Type B pancreatic cell (in vitro differentiated cells): ENCODE measurements at places on chromosomes 16 and 17.

DNA sequence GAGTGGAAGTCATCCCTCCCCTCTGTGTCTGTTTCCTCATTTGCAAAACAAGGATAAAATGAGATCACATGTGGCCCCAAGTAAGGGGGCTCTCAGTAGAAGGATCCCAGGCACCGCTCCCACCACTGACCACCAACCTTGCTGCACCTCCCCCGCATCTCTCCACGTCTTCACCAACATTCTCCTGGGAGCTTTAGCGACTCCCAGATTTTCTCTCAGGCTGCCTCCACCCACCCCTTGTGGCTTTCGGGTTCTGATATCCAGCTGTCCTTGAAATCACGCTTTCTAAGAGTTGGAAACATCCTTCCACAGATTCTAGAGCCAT lies 16.4 kb upstream of the NTN1 start:
- no peak for DNase-seq

DNA sequence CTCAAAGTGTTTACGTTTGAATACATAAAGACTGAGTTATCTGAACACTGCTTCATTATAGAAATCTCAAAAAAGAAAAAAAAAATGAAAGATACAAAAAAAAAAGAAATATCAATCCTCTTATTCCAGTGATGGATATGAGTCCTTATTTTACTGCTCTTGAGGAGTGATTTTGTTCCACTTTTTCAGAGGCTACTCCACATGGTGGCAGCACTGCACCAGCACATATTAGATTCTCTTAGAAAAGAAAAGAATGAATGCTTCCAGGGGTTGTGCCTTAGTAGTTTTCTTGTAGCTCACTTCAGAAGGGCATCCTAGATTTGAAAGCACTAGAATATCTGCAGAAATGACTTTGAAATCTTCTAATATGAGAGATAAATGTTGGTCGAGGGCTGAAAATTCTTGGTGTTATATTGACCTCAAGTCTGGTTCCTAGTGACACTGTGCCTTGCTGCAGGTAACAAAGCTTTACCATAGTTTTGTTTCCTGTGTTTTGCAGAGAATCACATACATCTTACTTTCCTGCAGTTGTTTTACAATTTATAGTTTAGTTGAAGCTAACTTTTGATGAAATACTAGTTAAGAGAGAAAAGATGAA lies 25.9 kb downstream of the AP2B1 start:
- DNase-seq, result no peak

DNA sequence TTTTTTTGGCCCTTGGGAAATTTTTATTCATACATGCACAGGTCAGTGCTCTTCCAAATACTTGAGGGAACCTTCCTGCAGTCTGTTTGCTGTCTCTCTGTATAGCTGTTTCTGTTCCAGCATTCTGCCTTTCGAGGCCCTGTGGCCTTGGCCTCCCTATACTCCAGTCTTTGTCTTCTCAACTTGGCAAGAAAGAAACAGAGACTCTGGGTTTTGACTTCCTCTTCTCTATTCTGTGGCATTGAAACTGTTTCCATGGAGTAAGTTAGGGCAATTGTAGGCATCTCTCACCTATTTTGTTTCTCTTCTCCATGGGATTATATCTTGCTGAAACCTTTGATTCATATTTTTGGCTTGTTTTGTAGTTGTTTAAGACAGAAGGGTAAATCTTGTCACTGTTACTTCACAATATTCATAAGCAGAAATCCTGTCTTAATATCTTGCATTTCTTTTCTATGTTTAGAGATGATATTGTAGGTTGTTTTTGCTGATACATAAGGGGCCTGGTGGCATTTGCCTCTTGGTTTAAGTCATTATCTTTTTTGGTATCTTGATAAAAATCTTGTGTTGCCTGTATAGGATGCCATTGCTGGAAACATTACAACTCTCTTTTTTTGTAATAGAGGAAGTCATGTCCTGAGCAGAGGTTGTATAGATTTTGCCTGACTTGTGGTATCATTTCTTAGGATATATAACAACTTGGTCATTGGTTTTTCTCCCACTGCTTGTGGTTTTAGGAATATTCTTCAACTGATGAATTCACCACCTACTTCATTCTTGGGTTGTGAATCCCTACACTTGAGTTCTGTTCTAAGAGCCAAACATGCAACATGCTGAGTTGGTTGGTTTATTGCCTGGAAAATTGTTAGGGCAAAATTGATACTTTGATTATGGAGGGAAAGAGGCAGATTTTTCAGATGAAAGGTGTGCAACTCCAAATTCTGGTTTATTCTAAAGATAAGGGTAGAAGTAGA lies 168.6 kb downstream of the FTO start:
- DNase-seq, result no peak

DNA sequence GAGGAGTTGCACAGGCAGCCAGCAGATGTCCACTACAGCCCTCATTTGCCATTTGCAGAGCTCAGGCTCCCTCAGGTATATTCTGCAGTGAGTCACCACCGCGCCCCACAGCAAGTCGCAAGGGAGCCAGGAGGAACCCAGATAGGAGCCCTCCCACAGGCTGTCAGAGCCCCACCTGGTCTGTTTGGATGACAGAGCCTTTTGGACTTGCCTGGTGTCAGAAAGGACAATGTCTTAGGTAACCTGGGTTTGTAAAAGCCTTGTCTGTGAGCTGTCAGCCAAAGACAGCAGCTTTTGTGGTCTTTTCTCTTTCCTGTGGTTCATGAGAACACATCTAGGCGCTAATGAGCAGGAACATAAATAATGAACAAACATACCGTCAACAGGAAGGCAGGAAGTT lies 70.9 kb downstream of the GNAO1 start:
- DNase-seq, result no peak

GRCh38 chr17:43829738-43830137 lies 3.2 kb downstream of the MPP3 start:
- DNase-seq, result no peak

GRCh38 chr16:82835487-82836155 lies 208.9 kb downstream of the CDH13 start:
- DNase-seq, result no peak
